NCI-H226 (cell line): ENCODE measurements at places on chromosomes 5 and 9.

DNA sequence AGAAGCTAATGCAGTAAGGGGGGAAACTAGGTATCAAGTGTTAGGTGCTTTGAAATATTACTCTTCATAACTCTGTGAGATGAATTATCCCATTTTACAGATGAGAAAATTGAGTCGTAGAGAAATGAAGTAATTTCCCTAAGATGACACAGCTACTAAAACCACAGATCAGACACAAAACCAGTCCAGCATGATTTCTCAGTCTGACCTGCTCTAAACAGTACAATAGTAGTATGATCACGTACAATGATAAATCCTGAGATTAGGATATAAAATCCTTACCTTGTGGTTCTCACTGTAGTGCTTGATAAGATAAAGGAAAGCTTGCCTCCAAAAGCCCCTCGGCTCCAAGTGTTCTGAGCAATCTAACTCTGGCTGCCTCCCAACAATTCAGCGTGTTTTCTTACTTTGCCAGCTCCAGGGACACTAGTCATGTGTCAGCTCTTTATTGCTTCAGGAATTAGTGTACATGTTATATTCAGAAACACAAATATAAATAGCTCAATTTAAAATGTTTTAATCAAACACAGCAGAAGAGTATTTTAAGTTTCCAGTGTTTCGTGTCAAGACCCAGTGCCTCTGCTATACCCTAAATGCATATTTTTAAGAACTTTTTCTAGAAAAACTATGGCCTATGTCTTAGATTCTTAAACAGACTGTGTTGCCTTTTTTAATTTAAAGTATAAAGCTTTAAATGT lies 243.6 kb downstream of the DENND1A start:
- peak; percentile 33 for DNase-seq

DNA sequence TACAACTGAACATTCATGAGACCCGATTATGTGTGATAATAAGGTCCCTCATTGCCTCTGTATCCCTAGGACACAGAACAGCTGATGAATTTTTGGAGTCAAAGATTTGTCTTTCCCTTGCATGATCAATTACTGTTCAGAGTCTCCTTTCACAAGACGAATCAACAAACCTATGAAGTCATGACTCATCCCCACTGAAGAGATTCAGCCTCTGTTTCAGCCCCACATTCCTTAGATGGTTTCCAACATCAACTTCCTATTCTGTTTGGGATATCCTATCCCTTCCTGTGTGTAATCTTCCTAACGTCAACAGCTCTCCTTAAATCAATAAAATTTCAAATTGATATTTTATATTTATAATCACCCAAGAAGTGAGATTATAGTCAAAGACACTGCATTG lies 199.0 kb downstream of the DNAH5 start:
- DNase-seq, result peak; percentile 48

DNA sequence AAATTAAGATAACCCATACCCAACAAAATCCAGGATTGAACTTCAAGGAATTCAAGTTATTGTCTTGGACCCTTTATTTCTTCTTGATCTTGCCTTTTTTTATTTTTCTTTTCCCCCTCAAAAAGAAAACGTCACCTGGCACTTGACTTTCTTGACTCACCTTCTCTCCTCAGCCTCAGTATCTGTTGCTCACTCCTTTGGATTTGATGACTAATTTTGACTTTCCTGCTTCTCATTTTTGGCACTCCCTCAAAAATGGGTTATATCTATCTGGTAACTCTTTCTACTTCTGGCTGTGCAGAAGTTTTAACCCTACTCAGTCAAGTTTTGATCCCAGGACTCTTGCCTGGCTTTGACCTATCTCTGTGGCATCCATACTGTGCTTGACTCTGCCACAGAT lies 66.6 kb upstream of the SPATA31D4 start:
- peak; percentile 88 for DNase-seq

GRCh38 chr9:135288054-135288453 lies 191.5 kb upstream of the PPP1R26 start:
- no peak for DNase-seq

DNA sequence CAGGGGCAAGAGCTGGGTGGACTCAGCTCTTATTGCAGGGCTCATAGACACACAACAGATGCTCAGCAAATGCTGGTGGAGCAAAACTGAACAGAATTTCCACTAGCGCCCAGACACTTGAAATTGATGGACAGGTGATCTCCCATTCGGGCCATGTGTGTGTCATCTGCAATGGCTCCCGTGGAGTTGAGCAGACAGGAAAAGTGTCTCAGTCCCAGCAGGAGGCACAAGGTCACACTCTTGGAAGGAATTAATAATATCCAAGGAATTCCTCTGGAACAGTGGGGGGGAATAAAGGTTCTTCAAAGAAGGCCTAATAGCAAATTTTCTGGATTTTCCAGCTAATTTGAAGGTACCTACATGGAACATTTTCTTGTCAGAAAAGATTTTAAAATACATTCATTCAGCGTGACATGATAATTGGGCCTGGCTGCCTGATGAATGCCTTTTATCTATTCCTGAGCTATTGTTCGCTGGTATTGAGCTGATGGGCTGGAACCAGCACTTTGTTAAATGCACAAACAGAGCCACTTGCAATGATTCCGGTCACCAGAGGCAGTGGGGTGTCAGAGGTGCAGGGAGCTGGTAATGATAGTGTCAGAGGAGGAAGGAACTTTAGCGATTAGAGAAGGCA lies 31.5 kb upstream of the ALDH1B1 start:
- DNase-seq, result no peak

- no peak for DNase-seq
These were observed 30.9 kb upstream of the PPP1R26 start for GRCh38 chr9:135448663-135449100.

DNA sequence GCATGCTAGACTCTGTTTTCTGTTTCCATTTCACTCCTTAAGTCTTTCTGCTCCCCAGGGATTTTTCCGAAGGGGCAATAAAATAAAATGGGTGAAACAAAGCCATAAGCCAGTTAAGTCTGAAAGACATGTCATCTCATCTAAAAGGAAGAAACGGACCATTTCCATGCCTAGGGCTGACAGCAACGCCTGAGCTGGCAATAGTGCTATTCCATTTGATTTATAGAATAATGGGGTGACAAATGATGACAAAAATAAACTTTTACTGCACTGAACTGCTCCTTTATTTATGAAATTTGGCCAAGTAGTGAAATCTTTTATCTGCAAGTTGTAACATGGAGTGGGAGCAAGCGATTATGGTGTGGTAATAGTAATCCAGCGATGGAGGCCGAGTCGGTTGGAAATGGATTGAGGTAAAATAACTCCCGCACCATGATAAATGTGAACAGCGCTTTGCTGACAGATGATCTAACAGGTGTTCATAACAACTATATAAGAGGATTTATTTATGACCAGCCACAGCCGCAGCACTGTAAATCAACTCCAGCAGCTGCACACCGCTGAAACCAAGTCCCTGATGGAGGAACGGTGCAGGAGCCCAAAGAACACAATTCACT lies 219.8 kb upstream of the TBCA start:
- no peak for DNase-seq

GRCh38 chr5:53368966-53369605 lies 111.3 kb upstream of the FST start:
- no peak for DNase-seq

GRCh38 chr5:28831042-28831441 lies 1792.7 kb upstream of the CDH9 start:
- no peak for DNase-seq

DNA sequence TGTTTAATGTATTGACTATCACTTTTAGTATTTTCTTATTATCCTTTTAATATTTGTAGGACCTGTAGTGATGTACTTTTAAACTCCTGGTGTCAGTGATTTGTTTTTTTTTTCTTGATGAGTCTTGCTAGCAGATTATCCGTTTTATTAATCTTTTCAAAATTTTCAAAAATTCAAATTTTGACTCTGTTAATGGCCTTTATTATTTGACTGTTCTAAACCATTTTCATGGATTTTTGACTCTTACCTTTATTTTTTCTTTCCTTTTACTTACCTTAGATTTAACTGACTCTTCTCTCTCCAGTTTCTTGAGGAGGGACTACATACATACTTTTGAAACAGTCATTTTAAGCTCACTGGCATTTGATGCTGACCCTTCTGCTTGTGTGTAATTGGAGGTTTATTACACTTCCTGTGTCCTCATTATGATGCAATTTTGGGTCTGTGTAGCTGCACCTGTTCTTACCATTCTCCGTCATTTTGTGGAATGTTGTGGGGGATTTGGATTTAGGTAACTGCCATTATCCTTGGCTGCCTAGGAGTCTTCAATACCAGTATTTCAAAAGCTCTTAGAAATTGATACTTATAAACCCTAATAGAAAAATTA lies 32.0 kb upstream of the EXOC3 start:
- no peak for DNase-seq

DNA sequence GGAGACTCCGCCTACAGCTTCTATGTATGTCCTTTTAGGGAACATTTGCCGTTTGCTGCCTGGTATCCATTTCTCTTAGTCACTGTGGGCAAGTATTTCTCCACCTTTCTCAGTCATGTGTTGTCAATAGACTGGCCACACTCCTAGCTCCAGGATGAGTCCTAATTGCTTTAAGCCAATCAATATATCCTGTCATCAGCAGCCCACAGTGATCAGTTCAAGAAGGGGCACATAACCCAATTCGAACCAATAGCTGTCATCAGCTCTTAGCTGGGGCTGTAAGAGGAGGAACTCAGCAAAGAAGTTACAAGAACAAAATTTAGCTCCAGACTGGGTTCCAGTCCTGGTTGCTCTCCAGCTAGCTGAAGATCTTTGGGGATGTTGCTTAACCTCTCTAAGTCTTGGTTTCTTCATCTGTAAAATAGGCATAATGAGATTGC lies 70.7 kb upstream of the MAN2A1 start:
- no peak for DNase-seq

DNA sequence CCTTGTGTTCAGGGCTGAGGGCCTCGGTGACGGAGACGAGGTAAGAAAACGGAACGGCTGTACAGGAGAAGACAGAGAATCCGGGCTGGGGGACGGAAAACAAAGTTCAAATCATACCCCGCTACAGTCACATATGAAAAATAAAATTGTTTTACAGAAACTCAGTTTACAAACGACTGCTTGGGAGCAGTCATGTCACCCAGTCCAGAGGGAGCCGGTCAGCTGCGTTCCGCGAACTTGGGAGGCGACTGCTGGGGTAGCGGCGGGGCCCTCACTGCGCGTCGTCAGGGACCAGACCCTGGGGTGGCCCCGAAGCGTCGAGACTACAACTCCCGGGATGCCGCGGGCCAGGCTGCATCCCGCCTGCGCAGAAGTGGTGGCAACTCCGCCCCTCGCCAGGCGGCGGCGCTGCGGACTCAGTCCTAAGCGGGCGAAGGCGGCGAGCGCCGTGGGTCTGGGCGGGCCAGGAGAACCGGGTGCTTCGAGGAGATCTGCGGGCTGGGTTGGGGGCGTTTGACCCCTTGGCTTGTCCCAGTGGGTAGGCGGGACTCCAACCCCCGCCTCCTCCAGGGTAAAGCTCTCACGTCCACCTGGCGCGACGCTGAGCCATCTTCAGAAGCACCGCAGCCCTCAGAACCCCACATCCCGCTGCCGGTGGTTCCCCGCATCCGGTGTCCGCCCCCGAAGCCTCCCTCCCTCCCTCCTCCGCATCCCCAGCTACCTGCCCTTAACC lies 4.0 kb downstream of the SIT1 start:
- peak; percentile 57 for DNase-seq

- no peak for DNase-seq
These were observed 51.4 kb downstream of the COL23A1 start for GRCh38 chr5:178538741-178539229.

GRCh38 chr9:135971892-135972291 lies 10.7 kb upstream of the UBAC1 start:
- peak; percentile 33 for DNase-seq

DNA sequence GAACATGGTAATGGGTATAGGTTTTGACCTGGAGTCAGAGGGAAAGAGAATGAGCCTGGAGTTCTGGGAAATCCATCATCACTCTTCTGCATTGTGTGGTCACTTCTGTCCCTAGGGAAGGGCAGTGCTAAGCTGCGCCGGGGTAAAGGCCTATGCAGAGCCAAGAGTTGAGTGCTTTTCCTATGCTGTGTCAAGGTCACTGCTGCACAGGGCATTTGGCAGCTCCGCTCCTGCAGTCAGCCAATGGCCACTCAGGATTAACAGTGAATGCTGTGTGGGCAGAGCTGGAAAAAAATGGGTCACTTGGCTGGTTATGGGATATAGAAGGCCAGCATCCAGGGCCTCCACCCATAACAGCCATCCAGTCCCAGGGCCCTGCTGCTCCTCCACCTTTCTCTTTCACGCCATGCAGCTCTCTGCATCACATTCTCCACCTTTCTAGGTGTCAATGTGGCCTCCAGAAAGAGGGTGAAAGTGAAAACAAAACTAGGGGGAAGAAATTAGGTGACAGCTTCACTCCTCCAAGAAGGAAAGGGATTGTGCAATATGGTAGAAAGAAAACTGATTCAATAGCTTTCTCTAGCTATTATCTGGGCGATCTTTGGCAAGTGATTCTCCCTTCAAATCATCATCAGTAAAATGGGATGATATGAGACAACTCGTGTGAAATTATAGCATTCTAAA lies 279.3 kb upstream of the ANKRD55 start:
- DNase-seq, result no peak

- DNase-seq, result no peak
These were observed 565.6 kb downstream of the PRR16 start for GRCh38 chr5:121029536-121030245.

GRCh38 chr5:138539791-138540190 lies 3.2 kb downstream of the ETF1 start:
- no peak for DNase-seq

DNA sequence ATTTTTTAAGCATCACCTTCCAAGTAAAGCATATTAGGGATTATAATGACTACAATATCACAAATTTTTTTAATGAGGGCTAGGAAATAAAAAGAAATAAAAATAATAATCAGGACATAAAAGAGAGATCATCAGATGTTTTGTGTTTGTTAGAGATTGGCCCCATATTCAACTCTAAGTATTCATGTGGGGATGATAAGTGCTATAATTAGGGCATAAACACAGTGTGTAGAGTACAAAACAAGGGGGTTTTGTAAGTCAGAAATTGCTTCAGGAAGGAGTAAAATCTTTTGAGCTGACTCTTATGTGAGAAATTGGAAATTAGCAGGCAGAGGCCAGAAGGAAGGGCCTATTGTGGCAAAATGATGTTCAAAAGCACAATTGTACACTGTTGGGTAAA lies 127.3 kb downstream of the STARD4 start:
- no peak for DNase-seq

DNA sequence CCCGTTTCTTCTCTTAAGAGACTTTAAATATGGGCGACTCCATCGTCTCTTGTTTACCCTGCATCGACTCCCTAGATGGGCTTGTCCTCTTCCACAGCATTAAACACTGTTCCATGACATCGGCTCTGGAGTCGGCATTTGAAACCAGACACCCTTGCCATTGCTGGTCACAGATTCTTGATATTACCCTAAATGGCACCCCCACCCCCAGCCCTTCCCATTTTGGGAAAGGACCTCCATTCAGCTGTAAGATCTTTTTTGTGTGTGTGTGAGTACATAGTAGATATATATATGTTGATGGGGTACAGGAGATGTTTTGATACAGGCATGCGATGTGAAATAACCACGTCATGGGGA lies 51.1 kb upstream of the SH3PXD2B start:
- no peak for DNase-seq

- no peak for DNase-seq
These were observed 231.0 kb downstream of the ARHGEF28 start for GRCh38 chr5:73856997-73857396.

- DNase-seq, result no peak
These were observed 66.7 kb downstream of the IL6ST start for GRCh38 chr5:55927861-55928655.
